ENCODE measurements at places on chromosomes 13 and 19. TPM values are rescaled to one million over a fixed set of nuclear protein-coding genes. Genes with fewer than 3 reads are reported as not detected.

FPR2 gene
- total RNA-seq = 2.4 TPM

ELL gene
- 18.7 TPM for total RNA-seq

KIR2DL3 gene
- not detected for total RNA-seq

LHB gene
- total RNA-seq = 0.55 TPM

CPT1C gene
- 5.1 TPM for total RNA-seq

NRTN gene
- 28.7 TPM for total RNA-seq

ZNF708 gene
- 5.7 TPM for total RNA-seq

ICAM4 gene
- 0.85 TPM for total RNA-seq

PGLYRP1 gene
- total RNA-seq = 0.32 TPM

NPHS1 gene
- not detected for total RNA-seq

MYO1F gene
- total RNA-seq = 19.5 TPM

- no peak for DNase-seq
Observed at GRCh38 chr13:30907121-30907861, 1.2 kb downstream of the MEDAG start.

DNA sequence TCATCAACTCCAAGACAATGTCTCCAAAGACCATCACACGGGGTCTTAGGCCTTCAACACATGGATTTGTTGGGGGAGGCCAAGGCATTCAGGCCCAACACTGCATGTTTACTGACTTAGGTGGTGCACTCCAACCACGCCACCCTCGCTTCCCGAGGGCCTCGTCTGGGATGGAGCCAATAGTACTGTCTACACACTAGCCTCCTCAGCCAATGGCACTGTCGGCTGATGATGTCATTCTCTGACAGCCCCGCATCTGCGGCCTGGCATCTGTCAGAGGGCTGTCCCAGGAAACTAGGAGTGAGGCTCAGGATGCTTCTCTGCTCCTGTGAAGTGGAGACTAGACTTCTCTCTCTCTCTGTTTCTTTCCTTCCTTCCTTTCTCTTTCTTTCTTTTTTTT lies 96.6 kb downstream of the TEX26 start:
- DNase-seq = no peak

- peak; percentile 90 for DNase-seq
Observed at GRCh38 chr19:18683109-18683957, at the start of gene CRTC1. TSS of gene CRTC1 (plus strand) at chr19:18683680. CDS start at chr19:18683703, 23 bp downstream.

DNA sequence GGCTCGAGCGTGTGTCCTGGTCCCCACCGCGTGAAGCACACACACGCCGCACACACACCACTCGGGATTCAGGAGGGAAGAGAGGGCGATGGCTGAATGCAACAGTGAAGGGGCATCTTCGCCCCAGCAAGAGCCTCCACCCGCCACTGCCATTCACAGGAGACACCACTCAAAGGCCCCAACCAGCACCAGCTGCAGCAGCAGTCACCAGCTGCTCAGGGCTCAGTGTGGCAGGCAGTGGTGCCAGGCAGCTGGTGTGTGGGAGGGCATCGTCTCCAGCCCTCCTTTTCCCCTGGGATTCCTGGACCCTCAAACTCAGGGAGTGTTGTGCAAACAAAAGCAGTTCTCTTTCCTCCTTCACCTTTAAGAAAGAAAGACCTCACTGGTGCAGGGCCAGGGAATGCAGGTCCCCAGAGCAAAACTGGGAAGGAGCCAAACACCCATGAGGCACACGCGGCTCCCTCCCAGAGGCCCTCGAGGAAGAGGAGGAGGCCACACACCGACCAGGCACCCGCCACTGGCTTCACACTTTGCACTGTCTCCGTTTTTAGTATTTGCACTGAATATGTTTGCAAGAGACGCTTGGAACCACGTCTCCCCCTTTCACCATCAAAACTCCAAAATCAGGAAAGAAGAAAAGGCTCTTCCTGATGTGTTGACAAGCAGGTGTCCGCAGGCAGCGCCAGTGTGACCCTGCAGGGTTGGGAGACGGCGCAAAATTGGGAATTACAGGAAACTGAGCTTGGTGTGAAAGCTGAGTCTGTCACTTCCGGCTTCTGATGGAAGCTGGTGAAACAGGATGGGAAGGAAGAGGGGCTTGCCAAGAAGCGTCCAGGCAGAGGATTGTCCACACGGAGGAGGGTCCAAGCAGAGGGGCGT lies 26.4 kb upstream of the F7 start:
- no peak for DNase-seq

- DNase-seq = no peak
Observed at GRCh38 chr13:112333756-112334543, 42.2 kb upstream of the SPACA7 start.

- DNase-seq = no peak
Observed at GRCh38 chr19:48681127-48681470, 8.3 kb upstream of the NTN5 start.

- DNase-seq = peak; percentile 69
Observed at GRCh38 chr19:10812902-10813404, 23.1 kb downstream of the TMED1 start.

GRCh38 chr13:113145911-113146598 lies 12.4 kb upstream of the PROZ start:
- DNase-seq = no peak

DNA sequence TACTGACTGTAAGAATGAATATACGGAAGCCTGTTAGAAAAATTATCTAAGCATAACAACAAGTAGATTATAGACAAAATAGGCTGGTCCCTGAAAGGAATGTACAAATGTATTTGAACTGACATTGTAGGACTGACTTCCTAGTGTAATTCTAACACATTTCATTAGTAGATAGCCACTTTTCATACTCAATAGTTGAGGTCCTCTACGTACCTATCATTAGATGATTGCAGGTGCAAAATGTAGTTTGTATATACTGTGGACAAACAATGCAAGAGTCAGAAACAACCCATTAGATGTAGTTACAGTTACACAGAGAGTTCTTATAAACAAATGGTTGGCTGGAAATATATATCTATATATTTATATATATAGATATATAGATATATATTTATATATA lies 402.3 kb upstream of the SLITRK6 start:
- no peak for DNase-seq

DNA sequence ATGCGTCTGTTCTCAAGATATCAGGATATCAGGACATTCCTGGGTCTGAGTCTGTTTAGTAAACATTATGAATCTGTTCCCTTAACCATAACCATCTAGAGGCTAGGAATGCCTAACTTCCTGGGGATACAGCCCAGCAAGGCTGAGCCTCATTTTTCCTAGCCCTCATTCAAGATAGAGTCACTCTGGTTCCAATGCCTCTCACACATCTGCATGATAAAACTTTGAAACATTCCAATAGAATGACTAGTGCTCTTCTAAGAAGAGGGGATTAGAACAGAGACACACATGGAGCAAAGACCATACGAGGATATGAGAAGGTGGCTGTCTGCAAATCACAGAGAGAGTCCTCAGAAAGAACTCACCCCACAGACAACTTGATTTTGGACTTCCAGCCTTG lies 20.6 kb upstream of the CABP5 start:
- DNase-seq = no peak

DNA sequence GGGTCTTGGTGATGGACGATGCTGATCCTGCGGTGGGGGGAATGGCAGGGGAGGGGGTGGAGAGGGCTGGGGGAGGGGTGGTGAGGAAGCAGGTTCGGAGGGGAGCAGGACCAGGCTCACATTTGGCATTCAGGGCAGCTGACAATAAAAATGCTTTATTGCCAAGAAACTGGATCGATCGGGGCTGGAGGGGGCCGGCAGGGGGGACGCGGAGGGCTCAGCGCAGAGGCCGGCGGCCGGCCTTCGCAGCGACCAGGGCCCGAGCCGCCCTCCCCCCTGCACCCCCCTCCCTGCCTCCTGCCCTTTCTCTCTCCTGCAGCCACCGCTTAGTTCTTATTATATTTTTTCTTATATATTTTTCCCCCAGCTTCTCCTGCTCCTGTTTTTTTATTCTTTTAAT lies 18.1 kb upstream of the POU2F2 start:
- no peak for DNase-seq

DNA sequence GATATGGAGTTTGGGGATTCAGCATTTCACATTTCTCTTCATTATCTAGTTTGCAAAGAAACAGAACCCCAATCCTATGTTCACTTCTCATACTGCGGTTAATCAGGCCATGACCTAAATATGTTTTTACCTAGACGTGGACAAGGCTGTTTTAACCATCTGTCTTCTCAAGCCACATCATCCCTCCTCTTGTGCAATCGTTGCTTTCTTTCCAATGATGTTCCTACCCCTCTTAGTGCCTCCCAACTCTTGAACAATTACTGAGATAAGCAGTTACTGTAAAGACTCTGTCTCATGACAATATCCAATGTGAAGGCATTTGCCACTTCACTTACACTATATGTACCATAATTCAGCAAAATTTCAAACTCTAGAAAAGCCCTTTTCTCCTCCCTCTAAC lies 406.2 kb downstream of the LIG4 start:
- no peak for DNase-seq
